Tibial artery (tissue), 4 donors: ENCODE measurements at places on chromosomes 6 and 20.

- DNase-seq, result no peak
These were observed 290.9 kb upstream of the RNF217 start for GRCh38 chr6:124671324-124671723.

DNA sequence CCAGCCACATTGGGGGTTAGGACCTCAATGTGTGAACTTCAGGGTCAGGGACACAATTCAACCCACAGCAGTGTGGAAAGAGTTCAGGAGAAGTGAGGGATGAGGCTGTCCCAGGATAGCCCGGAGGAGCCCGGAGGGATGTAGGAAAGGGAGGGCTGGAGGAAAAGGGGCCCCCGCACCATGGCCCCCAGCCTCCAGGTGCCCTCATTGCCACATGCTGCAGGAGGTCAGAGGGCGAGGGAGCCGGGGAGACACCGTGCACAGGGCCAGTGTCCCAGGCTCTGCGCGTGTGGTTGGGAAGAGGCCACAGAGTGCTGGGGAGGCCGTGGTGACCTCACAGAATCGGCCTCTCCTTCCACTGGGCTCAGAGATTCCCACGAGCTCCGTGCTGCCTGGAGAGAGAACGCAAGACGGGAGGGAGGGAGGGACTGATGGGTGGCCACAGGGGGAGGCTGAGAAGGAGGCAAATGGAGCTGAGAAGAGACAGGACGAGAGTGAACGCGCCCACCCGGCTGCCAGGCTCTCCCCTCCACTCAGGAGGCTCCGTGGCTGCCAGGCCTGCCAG lies 215.1 kb downstream of the DLL1 start:
- peak; percentile 37 for DNase-seq

GRCh38 chr6:7848229-7848628 lies 62.4 kb downstream of the TXNDC5 start:
- DNase-seq, result no peak

- no peak for DNase-seq
These were observed 5.5 kb downstream of the CASP8AP2 start for GRCh38 chr6:89834884-89835792.

GRCh38 chr20:40991181-40991889 lies 37.3 kb upstream of the TOP1 start:
- DNase-seq, result peak; percentile 54

- DNase-seq, result no peak
These were observed 21.3 kb downstream of the GRM1 start for GRCh38 chr6:146050168-146050567.

DNA sequence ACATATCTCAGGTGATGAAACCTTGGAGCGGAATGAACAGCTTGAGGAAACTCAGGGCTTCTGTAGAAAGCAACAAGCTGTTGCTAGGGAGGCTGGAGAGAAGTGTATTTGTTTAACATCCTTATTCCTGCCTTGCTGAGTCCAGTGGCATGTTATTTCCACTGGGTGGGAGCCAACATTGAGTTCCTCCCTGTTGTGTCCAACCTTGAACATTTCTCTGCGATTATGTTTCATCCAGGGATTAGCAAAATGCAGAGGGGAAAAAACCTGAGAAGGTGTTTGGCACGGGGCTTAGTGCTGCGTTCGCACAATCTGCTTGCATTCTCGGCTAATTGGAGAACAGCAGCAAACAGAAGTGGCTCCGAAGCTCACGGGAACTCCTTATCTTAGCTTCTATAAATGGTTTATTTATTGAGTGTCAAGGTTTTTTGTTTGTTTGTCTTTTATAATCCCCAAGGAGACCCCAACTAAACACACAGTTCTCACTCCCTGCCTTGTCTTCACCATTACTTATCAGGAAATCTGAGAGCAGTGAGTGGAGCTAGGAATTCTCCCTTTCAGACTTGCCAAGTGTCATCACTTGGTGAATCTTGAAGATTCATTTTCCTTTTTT lies 412.8 kb downstream of the CDC5L start:
- DNase-seq, result no peak

DNA sequence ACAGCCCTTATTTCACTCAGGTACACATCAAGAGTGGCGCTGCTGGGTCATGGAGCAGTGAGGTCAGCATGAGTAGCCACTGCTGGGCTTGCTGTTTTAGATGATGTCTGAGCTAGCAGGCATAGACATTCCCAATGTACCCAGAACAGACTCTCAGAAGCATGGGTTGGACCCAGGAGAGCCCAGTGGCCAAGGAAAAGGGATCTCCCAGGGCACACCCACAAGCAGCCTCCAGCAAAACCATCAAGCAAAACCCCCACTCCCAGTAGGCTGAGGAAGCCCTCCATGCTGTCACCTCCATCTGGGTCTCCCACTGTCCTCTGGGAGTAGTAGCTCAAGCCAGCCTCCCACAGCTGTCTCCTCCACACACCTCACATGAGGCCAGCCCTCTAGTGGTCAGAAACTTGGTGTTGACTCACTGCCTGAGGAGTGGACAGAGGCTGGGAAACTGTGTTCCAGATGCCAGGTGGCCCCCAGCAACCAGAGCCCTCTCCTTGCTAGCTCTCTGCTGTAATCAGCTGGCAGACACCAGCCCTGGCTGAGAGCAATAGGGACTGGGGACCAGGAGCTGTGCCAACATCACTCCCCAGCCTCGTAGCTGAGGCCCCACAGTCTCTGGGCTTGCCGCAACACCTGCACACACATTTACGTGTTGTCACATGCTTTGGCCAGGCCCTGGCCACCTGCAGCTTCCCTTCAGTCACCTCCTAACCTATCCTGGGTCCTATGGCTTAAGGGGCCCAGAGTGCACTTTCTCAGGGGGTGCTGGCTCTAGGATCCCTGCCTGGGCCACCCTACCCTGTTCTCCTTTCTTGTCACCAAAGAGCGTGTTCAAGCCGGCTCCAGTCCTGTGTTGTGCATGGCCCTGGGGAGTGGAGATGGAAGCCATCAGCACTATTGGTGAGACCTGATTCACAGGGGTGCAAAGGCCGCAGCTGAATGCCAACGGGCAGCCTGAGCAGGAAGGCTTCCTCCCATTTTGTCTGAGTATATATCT lies 1.9 kb upstream of the AP5S1 start:
- no peak for DNase-seq

DNA sequence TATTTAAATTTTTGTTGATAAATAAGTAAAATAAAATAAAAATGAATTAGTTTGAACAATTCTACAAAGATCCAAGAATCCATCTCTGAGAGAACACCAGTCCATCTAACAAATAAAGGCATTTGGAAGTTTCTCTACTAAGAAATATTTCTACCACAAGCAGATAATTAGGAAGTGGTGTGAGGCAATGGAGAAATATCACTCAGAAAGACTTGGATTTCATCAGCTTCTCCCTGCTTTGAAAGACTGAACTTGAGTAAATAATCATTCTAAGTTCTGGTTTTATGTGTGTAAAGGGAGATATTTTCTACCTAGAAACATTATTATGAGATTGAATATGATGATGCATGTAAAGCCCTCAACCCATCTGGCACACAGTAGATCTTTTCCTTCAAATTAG lies 17.8 kb upstream of the TCF21 start:
- DNase-seq, result no peak

- no peak for DNase-seq
These were observed 32.5 kb downstream of the MYH7B start for GRCh38 chr20:34988191-34988540.

DNA sequence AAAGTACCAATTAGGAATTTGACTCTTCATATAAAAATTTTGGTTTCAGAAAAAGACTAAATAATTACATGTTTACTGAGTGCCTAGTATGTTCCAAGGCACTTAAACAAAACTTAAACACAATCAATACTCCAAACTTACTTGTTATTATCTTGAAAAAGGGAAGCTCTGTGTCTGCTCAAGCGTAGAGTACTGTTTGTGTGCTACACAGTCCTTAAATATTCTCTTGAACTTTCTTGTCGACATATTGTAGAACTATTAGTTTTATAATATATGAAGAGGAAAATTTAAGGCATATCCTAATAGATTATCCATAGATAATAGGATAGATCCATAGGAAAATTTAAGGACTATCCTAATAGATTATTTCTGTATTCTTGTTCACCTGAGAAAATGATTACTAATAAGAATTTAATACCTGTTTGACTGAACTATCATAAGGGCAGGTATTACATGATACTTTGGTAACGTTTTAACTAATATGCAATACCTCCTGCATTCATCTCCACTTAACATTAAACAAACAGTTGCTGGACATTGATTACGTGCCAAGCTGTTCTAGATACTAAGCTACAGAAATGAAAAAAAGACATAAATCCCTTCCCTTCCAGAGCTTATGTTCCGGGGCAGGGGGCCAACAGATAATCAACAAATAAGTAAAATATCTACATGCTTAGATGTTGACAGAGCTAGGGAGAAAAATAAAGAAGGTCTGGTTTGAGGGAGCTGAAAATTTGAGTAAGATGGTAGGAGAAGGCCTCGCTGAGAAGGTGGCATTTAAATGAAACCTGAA lies 115.2 kb upstream of the BCLAF1 start:
- no peak for DNase-seq

DNA sequence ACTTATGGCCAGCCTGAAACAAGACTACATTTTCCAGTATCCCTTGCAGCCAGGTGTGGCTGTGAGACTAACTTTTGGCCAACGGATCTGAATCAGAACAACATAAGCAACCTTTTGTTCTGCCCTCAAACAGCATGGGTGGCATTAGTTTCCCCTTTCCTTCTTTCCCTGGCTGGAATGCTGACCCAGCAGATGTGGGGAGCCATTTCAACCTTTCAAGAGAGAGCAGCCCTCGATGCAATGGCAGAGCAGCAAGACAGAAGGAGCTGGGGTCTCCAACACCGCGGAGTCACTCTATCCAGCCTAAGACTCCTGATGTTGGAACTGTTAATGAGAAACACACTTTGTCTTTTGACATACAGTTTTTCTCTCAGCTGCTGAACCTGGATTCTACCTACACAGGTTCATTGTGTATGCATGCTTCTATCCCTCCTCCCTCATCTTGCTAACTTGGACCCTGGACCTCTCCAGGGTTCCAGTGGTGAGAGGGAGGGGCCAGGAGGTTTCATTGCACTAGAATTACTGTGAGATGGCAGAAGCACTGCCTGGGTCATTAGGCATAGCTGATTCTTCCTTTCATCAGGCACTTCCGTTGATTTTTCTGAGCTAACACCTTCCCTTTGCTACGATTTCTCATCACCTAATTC lies 28.8 kb upstream of the DDR1 start:
- no peak for DNase-seq

DNA sequence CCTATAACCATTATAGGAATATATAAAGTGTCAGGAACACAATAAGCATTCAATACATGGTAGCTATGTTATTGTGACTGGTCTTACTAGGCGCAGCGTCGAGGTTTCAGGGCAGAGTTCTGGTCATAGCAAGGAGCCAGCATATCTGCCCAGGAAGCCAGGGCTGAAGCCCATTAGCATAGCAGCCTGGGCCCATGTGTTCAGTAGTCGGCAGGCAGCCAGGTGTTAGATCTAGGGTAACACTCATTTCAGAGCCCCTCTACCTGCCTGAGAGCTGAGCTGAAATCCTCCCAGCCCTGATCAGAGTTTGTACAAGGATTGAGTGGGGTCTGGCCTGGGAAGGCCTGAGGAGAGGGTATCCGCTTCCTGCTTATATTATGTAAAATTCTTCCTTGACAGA lies 32.1 kb downstream of the C20orf173 start:
- no peak for DNase-seq

DNA sequence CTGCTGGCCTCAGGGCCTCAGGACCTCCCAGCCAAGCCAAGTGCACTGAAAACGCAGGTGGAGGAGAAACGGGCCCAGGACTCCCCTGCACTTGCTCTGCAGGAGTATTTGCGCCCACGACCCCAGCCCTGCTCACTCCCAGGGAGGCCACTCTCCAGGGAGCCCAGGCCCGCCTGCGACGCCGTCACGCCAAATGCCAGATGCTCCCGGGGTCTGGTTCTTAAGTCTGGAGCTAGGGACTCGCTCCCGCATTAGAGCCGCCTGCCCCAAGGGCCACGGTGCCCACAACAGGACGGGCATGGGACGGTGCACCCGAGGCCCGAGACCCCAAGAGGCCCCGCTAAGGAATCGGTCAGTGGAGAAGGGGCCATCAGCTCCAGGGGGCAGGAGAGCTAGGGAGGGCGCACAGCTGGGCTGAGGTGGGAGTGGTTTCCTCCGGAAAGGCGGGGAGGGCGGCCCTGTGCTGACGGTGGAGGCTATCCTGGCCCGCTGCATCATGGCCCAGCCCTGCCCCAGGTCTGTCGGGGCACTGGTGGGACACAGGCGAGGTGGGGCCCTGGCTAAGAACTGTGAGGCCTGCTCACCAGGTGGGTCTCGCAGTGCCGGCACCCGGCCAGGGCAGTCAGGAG lies 44.1 kb upstream of the CHRNA4 start:
- DNase-seq, result no peak

- no peak for DNase-seq
These were observed 3.7 kb downstream of the TNFAIP3 start for GRCh38 chr6:137870744-137871247.

- no peak for DNase-seq
These were observed 214.3 kb upstream of the MARCKS start for GRCh38 chr6:113642714-113643406.

DNA sequence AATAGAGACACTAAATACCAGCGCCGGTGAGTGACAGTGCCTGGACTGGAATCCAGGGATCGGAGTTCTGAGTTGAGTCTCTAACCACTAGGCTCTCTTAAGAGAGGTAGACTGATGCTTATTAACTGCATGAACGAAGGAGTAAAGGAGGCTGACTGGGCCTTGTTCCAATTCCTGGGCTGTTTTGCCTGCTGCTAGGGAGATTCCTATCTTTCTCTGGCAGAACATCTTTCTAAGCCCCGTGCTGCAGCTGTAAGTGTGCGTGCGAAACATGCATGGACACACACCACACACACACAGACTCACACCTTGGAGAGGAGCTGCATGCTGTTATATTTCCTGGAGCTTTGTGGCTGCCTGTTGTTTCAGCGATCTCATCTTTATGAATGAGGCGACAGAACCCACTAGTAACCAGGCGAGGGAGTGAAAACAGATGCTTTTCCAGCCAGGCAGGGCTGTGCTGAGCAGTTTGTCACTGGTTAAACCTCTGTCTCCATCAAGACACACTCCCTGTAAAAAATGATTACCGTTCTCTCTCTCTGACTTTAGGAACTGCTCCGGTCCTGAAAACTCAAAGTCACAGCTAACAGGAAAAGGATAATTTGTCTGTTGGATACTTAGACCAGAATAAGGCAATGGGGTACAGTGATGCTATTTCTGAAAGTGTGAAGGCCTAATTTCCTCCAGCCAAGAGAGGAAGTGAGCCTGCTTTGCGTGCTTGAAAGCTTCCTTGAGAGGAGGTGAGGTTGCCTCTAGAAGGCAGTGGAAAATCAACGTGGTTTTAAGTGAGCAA lies 157.4 kb upstream of the ZNF217 start:
- DNase-seq, result no peak

- DNase-seq, result no peak
These were observed 40.8 kb upstream of the ZNFX1 start for GRCh38 chr20:49318430-49319207.

GRCh38 chr6:156826290-156826955 lies 49.2 kb downstream of the ARID1B start:
- DNase-seq, result no peak

GRCh38 chr6:125009578-125009977 lies 47.3 kb downstream of the RNF217 start:
- no peak for DNase-seq

DNA sequence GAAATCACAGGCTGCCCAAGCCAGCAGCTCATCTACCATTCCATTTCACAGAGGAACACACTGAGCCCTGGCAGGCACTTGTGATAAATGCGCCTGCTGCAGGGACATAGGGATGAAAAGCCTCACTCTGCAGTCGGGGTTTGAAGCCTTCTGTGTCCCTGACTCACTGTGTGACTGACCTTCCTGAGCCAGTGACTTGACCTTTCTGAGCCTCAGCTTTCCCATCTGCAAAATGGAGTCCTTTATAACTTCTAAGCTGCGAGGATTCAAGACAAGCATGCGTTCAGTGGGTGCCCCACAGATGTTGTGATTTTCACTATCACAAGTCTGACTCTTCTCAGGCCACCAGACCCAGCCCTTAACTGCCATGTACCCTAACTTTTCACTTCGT lies 5.5 kb downstream of the TGM2 start:
- DNase-seq, result peak; percentile 48
